Stimulated activated CD8-positive, alpha-beta memory T cell treated with anti-CD3 and anti-CD28 coated beads, Interleukin-2, amount 100 ng/mL, for 1 hour (primary cell): ENCODE measurements at places on chromosomes 11 and 22.

DNA sequence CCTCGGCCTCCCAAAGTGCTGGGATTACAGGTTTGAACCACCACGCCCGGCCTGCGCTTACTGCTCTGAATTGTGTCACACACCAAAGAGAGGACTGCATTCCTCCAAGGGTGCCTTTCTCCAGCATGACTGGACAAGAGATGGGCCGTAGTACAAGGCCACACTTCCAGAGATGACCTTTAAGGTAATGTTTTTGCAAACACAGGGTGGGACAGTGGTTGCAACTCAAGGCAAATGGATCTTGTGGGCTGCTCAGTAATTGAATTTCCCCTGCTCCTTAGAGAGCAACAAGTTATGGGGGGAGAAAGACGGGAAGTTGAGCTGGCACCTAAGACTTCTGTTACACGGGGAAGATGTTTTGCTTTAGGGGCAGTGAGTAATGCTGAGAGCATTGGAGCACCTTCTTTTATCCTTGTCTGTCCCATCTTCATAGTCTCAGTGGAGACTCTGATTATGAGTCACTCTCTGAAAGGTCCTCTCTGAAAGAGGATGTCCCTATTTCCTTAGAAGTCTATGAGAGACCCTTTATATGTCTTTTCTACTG lies 66.3 kb downstream of the C11orf91 start:
- no peak for DNase-seq

GRCh38 chr11:17238377-17238776 lies 30.6 kb upstream of the PIK3C2A start:
- no peak for DNase-seq

- no peak for DNase-seq
These were observed 1.8 kb downstream of the SPATA19 start for GRCh38 chr11:133843454-133843987.

- no peak for DNase-seq
These were observed 15.1 kb downstream of the CWC15 start for GRCh38 chr11:94958121-94958696.

GRCh38 chr11:70733327-70734325 lies 335.3 kb downstream of the CTTN start:
- DNase-seq, result no peak

GRCh38 chr11:126870021-126870420 lies 130.5 kb downstream of the KIRREL3 start:
- no peak for DNase-seq

- DNase-seq, result no peak
These were observed 15.7 kb downstream of the PLAAT3 start for GRCh38 chr11:63598556-63598955.

DNA sequence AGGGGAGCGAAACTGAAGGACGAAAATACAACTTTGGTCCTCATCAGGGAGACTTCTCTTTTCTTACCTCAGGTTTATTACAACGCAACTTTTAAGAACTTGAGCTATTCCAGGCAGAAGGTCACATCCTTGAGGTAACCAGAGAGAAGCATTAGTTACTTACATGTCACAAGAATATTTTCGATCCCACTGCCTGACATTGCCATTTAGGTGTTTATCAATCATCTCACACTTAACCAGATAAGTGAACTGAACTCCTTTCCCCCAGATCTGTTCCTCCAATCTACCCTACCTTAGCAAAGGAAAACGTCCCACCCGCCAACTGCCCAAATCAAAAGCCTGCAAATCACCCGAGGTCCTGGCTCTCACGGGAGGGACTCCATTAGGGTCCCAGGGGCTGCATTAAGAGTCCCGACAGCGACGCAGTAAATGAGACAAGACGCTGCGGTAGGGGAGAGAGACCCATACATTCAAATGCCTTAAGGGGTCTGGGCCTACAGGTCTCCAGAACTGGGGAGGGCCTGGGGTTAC lies 734 bp downstream of the ZNF280B start:
- DNase-seq, result no peak
